Fibroblast of skin of right quadriceps (primary cell): ENCODE measurements at places on chromosomes 3 and 15.
A peak's percentile ranks its signal among the peaks of the same experiment; 100 is the strongest.

DNA sequence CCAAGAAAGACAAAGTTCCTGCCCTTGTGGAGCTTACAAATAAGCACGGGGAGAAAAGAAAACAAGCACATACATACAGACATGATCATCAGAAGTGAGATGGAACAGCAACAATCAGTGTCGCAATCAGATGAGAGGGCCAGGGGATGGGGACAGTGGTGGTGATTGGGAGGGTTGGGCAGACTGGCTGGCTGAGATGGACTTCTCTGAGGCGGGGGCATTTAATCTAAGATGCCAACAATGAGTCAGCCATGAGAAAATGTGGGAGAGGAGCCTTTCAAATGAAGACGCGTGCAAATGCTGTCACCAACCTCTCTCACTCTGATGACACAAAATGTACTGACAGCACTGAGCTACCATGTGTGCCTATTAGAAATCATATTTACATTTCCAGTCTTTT is 81.4 kb downstream of the NCEH1 start:
- peak; percentile 39 for DNase-seq

DNA sequence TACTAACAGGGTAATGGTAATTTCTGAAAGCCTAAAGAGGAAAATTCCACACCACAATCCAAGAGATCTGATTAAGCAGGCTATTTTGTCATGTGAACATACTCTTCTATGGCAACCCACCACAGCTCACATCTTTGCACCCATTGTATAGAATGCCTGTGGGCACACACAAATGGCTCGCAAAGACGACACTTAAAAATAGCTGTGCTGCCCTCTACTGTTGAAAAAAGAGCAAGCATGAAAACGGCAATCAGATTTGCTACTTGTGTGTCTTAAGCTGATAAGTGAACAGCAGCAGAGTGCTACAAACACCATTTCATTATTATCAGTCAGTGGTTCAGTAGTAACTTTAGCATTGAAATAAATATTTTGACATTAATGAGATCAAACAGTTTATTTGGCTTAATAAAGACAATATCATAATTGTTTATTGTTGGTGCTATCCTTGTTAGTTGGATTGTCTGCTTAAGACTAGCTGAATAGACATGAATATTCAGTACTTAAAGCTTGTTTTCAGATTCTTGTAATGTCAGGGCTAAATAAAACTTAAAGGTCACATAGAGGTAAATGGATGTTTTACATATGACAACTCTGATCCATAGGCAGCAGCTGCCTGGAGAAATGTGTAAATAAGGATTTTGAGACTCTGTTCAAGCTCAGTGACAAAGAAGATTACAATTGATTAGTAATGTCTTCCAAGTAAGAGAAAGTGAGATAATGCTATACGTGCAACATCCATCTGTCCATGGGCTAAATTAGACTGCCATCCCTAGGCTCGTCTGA is 199.1 kb downstream of the LRRN1 start:
- peak; percentile 25 for DNase-seq

DNA sequence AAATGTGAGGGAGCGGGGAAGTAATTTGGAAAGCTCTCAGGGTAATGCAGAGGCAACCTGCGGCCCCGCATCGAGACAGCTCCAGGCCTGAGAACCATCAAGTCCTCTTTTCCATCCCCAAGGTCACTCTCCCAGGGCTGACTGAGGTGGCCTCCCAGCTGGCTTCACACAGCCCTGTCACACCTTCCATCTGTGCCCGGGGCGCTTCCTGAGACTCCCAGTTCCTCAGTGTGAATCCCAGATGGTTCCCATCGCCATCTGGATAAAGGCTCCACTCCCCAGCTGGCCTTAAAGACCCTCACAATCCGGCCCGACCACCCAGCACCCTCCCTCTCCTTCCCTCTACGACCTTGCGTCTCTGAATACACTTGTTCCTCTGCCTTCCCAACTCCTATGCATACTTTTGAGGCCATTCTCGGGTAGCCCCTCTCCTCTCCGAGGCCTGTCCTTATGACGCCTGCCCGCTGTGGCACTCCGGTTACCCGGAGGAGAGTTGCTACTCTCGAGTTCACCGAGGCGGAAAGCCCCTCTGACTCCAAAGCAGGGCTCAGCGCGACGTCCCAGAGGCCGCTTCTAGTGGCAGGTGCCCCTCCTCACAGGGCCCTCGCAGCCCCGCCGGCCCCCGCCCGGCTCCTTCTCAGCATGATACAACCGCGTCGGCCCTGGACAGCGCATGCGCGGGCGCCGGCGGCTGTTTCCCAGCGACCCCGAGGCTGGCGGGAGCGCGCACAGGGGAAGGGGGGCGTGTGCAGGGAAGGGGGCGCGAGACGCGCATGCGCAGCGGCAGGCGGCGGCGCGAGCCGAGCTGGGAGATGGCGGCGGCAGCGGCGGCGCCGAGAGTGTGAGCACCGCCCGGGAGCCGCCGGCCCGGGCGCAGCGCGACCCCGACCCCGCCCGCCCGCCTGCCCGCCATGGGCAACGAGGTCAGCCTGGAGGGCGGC is at the start of gene BSN:
TSS of gene BSN (plus strand) at position 786 of the 941 bp plus-strand sequence. CDS start at position 912, 126 bp downstream.
- DNase-seq = peak; percentile 89

- peak; percentile 96 for DNase-seq
These were observed 324.3 kb downstream of the CHST2 start for GRCh38 chr3:143443851-143444331.

GRCh38 chr3:133805384-133805701 is 272 bp upstream of the SRPRB start:
- no peak for DNase-seq

GRCh38 chr3:58711871-58712270 is 45.3 kb upstream of the FAM3D start:
- no peak for DNase-seq

DNA sequence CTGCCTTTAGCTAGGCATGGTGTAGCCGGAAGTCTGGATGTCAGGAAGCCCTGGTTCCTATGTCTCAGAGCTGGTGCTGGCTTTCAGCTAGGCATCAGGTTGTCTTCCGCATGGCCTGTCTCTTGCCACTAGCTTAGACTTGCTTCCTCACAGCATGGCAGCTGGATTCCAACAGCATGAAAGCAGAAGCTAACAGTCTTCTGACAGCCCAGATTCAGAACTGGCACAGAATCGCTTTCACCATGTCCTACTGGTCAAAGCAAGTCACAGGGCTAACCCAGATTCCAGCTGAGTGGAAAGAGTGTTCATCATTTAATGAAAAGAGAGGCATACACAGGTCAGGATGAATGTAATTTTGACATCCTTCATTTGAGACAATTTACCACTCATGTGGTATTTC is 1050.5 kb downstream of the ROBO2 start:
- no peak for DNase-seq

DNA sequence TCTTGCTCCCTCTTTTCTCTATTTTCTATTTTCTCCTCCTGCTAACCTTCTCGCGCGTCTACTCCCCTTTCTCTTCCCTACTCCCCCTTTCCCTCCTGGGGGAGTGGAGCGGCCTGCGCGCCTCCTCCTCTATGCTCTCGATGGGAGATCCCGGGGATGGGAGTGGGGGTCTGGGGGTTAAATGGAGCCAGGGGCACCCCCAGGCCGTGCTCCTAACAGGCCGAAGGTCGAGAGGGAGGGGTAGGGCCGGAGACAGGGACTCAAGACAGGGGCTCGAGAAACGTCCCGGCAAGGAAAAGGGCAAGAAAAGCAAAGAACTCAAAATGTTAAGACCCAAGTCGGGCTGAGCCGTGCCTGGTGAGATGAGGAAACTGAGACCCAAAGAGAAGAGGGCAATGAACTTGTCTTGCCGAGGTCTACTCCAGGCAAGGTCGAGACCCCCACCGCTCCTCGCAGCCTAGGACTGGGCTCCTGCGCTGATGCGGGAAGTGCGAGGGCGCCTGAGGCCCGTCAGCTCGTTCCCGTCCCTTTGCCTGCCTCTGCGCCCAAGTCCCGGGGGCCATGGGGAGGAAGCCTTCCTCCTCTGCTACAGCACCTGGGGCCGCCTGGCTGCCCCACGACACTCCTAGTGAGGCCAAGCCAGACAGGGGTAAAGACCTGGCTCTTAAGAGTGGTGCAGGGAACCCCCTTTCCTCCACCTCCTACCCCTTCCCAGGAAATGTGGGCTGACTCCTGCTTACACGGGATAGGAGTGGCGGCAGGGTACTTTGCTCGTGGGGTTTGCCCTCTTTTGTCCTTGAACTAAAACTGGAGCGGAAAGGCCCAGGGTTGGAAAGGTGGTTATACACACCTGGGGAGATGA is 770 bp upstream of the MEGF11 start:
- DNase-seq = no peak

GRCh38 chr3:32681811-32682210 is 3.2 kb upstream of the CNOT10 start:
- DNase-seq = no peak

GRCh38 chr15:77087213-77087612 is 16.3 kb upstream of the TSPAN3 start:
- DNase-seq = no peak

DNA sequence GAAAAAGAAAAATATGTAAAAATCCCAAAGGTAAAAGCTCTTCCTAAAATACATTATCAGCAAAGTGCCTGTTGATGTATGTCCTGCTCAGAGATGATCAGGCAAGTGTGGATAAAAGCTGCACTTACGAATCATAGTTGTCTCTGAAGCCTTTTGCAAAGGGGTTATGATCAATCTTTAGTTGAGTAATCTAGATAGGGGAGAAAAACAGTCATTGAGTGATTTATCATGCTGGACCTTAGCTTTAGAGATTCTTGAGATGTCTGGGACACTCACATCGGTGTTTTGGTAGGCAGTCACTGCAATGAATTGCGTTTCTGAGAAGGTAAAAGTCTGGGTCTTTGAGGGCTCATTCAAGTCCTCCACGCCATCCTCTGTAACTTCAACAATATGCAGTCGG is 3.7 kb downstream of the EOMES start:
- no peak for DNase-seq

- DNase-seq = peak; percentile 94
These were observed 102.7 kb downstream of the TBC1D5 start for GRCh38 chr3:17639765-17640164.

DNA sequence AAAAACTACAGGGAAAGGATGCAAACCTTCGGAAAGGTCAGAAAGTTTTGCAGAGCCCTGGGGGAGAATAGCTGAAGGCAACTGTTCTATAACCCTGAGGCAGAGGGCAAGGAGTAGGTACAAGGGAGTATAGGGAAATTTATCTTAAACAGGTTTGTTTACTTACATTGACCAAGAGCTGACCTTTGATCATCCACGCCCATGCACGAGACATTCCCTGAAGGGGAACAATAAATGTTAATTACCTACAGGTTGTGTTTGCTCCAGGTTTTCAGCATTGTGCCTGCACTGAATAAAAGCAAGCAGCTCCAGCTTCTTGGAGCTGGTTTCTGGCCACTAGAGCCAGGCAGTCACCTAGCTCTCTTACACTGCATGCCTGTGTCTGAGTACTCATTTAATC is 524.5 kb upstream of the TGFBR2 start:
- DNase-seq = no peak

GRCh38 chr3:64238971-64239667 is 13.9 kb upstream of the PRICKLE2 start:
- peak; percentile 99 for DNase-seq

GRCh38 chr3:13561967-13562366 is 13.0 kb downstream of the FBLN2 start:
- no peak for DNase-seq

DNA sequence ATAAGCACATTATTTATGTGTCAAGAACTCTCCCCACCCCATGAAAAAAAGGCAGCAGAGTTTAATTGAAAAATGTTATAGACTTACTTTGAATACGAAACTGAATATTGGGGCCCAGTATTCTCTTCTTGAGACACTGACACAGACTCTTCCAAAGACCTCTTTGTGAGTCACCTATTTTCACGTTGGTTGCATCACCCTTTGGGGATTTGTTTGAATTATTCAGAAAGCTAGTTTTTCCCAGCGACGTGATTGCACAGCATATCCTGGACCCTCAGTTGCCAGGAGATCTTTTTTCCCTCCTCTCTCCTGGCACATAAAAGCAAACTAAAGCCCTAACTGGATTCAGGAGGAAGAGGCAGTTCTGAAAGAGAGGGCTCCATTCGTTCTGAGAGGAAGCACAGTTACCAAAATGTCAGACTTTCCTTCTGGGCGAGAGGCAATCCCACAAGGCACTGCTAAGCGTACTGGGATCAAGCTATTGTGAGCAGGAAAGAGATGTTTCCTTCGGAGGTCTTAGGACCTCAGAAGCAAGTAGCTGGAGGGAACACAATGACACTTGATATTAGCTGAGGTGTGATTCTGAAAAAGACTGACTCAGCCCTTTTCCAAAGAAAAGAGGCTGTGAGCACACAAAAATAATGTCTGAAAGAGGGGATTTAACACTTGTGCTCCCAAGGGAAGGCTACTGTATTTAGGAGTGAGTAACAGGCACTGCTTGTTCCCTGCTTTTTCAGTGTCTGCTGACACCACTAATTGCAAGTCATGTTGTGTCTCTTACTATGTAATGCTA is 65.8 kb upstream of the CADPS start:
- peak; percentile 86 for DNase-seq

GRCh38 chr3:150145659-150146058 is 175.0 kb upstream of the PFN2 start:
- DNase-seq = peak; percentile 54

DNA sequence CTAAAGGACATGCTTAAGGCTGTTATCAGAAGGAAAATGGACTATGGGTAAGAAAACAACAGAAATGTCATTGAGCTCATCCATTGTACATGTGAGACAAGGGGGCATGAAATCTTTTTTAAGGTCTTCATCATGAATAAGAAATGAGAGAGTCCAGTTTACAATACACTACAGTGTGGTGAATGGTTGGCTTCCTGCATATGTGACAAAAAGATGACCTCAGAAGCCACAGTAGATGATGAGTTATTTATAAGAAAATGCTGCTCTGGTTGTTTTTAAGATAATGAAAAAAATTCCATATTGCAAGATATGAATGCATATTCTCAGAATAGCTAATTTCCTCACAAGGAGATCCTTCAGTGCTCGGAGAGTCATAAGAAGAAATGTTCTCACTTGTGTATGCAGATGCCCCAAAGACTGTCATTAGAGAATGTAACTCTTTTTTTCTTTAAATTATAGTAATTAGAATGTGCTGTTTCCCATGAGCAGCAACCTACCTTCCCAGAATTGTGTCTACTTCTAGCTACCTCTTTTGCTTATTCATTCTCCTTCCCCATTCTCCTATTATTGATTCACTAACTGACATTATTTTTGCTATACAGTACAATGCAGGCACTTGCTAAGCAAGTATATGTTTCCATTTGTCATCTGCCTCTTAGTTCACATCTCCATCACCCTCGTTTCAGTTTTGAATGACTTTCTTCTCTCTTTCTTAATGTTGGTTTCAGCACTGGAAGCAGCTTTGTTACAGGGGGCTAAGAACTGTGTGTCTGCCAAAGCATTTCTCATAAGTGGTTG is 152.0 kb upstream of the PEX5L start:
- DNase-seq = no peak

GRCh38 chr15:84910928-84911623 is 26.6 kb downstream of the SLC28A1 start:
- no peak for DNase-seq

- no peak for DNase-seq
These were observed 20.0 kb upstream of the MYZAP start for GRCh38 chr15:57571725-57572124.
